ENCODE measurements at places on chromosomes 16 and 17.
A peak's percentile ranks its signal among the peaks of the same experiment; 100 is the strongest.

GRCh38 chr17:83082909-83083367, 3.5 kb downstream of the METRNL start:
- no peak for DNase-seq

DNA sequence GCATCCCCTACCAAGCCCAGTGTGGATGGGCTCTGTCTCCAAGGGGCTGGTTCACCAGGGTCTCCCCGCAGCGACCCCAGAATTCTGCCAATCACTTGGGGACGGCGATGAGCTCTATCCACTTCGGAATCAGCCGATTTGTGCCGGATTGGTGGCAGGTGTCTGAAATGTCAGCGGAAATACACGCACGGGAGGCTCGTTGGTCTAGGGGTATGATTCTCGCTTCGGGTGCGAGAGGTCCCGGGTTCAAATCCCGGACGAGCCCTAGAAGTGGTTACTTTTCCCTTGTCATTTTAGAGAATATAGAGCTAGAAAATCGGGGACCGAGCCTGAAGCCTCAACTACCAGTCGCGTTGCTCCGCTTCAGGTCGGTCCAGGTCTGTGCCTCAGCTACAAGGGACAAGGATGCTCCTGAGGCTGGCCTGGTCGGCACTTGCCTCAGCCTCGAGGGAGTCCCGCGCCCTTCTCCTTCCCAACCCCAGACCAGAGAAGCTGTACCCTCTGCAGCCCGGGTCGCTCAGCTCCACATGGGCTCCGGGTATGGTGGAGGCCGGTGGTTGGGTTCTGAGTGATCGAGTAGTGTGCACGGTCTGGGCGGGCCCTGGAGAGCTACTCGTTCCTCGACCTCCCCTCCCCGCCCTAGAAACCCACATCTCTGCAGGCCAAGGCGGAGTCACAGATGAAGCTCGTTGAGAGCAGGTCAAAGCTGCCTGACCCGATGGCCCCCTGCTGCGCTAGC, 16.0 kb upstream of the OR1F1 start:
- DNase-seq: peak; percentile 76

DNA sequence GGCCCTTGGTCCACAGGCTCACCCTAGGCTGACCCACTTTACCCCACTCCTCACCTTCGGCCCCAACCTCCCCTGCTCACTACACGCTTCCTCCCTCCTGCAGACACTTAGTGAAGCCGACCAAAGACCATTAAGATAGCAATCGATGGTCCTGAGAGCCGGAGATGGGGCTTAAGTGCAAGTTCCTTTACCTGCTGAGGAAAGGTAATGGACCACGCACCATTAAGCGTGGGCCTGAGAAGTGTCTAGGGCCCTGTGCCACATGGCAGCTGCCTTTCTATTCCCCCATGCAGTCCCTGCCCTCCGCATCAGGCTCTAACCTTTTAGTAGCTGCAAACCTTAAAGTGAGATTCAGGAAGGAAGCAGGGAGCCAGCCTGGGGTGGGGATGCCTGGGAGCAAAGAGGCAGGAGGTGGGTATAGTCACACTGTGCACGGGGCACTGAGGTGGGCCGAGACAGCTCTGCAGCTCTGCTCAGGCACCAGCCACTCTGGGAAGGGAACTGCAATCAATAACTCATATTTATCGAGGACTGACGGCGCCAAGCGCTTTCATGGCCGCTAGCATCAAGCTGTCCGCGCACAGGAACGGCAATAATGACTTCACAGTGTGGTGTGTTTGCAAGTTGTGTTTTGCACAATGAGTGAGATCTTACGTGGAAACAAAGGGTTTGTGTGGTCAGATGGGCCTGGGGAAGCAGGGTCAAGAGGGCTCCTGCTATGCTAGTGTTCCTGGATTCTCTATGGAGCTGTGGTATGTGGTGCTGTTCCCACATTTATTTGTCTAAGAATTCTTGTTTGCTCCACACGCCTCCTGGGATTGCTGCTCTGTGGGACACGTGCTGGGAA, 84.9 kb upstream of the CDC42EP4 start:
- no peak for DNase-seq

DNA sequence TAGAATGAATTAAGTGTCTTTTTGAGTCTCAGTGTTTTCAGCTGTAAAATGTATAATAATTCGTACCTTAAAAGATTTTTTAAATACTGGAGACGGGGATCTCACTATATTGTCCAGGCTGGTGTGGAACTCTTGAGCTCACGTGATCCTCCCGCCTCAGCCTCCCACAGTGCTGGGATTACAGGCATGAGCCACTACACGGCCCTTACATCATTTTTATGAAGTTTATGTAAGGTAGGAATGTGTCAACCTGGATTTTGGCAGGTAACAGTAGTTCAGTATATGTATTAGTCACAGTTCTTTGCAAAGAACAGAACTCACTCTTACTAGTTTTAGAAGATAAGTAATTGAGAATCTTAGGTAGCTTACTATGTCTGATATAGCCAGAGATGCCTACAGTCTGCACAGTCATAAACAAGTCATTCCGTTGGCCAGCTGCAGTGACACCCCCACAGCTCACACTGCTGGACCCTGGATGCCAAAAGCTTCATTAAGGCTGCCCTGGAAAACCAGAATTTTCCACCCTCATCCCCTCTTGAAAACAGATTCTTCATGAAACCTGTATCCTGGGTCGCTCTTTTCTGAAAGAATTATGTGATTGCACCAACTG, 583 bp upstream of the COX6A2 start:
- DNase-seq: no peak

GRCh38 chr17:79993390-79994227, 42.1 kb downstream of the TBC1D16 start:
- peak; percentile 78 for DNase-seq

- DNase-seq: no peak
Measured at GRCh38 chr17:10579270-10579669, 29.8 kb upstream of the MYH2 start.

- DNase-seq: no peak
Measured at GRCh38 chr17:7955414-7956227, 23.6 kb downstream of the CNTROB start.

- DNase-seq: no peak
Measured at GRCh38 chr17:17364338-17364667, 61.1 kb downstream of the NT5M start.

DNA sequence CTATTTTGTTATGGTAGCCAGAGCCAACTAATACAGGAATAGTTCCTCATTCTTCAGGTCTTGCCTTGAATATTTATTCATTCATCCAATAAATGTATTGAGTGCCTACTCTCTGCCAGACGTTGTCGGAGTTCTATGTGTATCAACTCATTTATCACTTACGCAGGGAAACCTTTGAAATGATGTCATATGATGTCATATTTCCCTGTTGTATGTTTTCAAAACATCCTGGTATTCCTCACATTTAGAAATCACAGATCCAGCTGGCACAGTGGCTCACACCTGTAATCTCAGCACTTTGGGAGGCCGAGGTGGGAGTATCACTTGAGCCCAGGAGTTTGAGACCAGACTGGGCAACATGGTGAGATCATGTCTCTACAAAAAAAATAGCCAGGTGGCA, 2.7 kb upstream of the NLE1 start:
- no peak for DNase-seq

DNA sequence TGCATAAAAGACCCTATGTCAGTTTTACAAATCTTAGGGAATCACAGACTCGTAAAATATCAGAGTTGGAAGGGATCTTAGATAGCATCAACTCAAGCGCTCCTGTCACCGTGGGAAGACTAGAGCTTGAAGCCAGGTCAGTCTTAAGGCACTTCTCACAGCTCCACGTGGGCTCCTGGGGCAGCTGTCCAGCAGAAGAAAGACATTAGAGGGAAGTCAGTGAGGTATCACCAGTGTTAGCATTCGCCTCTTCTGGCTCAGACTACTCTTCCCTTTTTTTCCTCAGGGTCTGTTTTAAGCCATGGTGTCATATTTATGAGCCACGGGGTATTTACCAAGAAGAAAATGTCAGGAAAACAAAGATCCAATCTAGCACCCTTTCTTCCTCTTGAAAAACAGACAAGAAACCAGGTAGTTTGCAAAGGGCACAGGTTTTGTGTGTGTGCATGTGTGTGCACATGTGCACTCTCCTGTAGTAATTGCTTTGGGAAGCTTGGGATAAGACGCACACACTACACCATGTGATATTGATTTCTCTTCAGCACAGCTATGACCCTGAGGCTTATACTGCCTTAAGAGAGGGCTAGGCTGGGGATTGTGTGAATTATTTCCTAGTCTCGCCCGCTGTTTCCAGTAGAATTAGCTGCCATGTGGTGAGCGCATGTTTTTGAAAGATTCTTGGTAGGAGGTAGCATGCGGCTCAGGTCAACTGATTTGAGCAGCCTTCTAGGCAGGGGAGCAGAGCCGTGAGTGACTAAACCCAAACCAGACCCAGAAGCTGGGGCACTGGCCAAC, 61.0 kb upstream of the ELAC2 start:
- DNase-seq: no peak

DNA sequence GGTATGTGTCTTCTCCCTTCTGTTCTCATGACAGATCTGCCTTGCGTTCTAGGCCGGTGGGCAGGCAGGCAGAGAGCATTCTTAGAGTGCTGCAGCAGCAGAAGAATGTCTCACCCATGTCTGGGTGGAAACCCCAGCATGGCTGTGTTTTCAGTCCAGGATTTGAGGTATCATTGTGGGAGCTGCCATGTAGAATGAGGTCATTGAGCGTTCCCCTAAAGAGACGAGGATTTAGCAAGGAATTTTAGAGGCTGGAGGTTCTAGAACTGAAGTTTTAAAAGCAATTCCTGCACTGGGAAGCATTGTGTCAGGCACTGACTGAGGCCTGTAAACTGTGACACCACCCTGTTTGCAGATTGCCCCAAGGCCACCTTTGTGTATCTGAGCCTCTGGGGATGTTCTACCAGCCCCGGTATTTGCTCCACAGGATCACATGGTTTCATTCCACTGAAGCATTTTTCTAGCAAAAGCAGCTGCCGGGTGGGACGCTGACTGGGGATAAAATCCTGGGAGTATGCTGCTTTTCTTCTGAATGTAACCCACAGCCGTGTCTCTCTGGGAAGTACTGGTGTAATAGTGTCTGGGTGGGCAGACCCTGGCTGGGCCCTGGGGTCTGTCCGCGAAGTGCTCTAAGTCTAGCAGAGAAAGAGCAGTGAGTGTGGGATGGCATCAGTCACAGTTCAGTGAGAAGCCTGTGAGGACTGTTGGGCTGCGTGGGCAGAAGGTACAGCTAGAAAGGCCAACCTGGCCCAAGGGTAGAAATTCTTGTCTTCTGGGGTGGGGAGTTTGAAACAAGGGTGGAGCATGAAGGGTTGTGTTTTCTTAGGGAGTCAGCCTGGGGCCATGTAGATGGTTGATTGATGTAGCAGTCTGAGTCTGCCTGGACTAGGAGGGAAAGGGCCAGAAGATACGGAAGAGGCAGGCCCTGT, 30.2 kb downstream of the PLCD3 start:
- DNase-seq: no peak

GRCh38 chr16:89037261-89038152, 56.1 kb upstream of the ACSF3 start:
- DNase-seq: peak; percentile 38

DNA sequence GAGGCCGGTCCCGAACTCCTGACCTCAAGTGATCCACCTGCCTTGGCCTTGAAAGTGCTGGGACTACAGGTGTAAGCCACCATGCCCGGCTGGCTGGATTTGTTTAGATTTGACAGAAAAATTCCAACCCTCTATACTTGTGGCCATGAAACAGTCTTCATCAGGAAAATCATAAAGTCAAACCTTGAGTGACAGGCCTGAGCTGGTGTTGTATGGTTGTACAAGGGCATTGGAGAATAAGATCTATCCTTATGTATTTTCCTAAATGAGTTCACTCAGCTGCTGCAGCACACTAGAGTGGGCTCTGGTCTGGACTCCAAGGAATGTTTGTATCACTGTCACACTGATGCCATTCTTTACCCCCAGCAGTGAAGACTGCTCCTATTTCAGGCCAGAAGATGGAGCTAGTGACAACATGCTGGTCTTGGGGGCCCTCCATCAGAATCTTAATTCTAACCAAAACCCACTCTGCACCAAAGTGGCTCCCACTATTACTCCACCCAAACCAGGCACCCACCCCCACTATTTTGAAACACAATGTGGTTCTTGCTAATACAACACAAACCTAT, 27.4 kb downstream of the SNX11 start:
- no peak for DNase-seq

DNA sequence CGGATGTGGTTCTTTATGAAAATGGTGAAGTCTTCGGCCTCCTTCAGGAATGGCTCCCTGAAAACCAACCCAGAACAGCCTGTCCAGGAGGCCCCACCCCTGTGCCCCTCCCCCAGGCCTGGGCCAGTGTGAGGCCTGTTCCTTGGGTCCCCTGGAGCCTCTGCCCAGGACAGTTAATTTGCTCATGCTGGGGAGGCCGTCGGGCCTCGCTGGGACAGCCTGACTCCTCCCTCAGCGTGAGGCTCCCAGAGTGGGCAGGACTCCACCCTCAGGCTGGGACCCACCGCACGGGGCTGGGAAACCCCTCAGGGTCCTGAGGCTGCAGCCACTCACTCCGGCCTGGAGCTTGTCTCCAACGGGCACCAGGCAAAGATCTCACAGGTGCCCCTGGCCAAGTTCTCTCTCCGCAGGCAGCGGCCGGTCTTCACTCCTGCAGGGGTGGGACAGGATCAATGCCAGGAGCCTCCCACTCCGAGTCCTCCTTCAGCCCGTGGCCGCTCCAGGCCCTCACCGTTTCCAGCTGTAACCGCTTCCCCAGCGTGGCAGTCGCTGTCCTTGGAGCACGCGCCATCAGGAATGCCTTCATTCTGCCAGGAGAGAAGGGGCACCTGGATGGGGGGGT, 5.8 kb downstream of the P2RX5 start:
- no peak for DNase-seq

DNA sequence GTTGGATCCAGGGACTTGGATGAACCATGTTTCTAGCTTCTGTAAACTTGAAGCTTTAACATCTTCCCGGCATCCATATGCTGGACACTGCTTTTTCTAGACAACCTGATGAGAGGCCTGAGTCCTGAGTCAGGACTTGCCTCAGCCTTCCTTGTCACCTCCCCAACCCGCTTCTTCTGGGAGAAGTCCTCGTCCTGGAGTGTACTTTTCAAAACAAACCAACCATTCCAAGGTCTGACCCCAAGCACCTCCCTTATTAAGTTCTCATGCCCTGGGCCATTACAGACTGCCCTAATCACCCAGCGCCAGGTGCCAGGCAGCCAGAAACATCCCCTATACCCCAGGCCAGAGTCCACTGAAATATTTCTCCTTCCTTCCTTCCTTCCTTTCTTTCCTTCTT, 59.4 kb downstream of the CLEC19A start:
- DNase-seq: no peak

GRCh38 chr16:57803134-57803990, 1.1 kb upstream of the KIFC3 start:
- DNase-seq: no peak

- no peak for DNase-seq
Measured at GRCh38 chr16:79482011-79482410, 118.5 kb downstream of the MAF start.

- no peak for DNase-seq
Measured at GRCh38 chr16:12225255-12225654, 248.7 kb downstream of the SNX29 start.

GRCh38 chr17:39239640-39240314, 14.0 kb upstream of the STAC2 start:
- DNase-seq: peak; percentile 78
